ENCODE measurements at places on chromosomes 4 and X.
A peak's percentile ranks its signal among the peaks of the same experiment; 100 is the strongest.

DNA sequence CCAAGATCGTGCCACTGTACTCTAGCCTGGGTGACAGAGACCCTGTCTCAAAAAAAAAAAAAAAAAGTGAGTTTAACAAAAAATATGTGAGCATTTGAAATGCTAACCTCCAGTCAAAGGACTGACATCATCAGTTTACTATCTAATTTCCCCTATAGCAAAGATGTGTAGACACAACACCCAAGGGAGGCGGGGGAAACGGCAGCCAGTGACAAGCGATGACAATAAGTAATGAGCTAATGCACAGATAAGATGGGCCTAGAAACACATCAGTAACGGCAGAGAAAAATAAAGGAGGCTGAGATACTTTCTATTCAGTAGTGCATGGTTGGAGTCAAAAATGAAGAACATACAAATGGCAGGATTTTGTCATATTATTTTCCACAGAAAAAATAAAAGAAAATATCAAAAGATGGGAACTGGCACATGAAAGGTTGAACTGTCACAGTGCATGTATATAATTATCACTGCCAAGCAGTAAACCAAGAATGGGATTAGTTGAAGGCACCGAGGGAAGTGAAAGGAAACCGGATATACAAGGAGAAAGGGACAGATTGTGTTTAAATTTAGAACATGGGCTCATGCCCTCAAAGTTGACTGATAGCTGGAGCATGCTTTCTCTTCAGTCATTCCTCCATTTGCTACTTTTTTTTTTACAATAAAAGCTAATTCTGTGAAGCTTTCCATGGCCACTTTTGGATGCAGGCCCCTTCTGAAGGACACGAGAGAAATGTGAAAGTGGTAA lies 41.8 kb downstream of the IGFBP7 start:
- peak; percentile 26 for DNase-seq

DNA sequence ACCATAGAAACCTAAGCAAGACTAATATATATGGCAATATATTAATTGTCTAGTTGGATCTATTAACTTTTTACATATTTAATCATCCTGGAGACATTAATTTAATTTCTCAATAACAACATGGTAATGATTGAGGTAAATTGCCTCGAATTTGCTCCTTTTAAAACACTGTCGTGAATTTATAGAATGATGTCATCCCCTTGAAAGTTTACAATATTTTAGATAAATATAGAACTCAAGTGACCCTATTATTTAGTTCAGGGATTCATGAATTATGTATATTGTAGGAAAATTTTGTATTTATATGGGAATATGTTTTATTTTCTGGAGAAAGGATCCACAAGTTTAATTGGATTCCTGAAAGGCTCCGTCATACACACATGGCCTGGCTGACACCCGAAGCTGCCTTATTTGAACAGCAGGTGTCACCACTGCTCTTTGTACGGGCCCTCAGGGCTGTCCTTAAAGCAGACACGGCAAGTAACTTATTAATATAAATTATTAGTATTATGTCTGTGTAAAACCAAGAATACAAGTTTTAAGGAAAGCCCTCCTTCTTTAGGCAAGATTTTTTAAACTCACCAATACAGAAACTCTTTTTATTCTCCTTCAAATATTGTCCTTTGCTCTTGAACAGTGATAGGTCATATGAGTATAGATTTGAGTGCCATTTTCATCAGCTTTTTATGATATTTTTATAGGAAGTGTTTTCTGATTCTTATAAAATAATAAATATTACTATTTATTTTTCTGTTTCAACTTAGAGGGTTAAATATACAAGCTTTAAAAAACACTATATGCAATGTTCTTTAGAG lies 1.9 kb upstream of the PLRG1 start:
- peak; percentile 86 for DNase-seq

- peak; percentile 11 for DNase-seq
These were observed 7.7 kb upstream of the ARHGEF38 start for GRCh38 chr4:105544520-105545286.

DNA sequence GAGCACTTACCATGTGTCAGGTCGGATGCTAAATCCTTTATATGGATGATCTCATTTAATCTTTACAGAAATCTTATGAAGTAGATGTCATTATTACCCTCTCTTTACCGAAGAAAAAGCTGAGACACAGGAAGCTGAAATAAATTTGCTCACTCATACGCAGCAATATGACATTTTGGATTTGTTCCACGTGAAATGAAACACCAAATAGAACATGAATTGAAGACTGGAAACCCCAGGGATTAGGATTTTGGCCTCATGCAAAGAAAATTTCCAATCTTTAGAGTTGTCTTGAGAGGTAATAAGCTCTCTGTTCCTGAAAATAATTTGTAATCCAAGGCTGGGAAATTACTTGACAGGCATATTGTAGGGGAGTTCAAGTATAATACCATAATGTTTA lies 354.4 kb upstream of the CLNK start:
- DNase-seq: no peak

- DNase-seq: no peak
These were observed 2.0 kb downstream of the MID1IP1 start for GRCh38 chrX:38803243-38803587.

- no peak for DNase-seq
These were observed 15.9 kb downstream of the GPC4 start for GRCh38 chrX:133399411-133399810.

GRCh38 chr4:88477229-88477860 lies 20.4 kb downstream of the HERC5 start:
- DNase-seq: no peak

DNA sequence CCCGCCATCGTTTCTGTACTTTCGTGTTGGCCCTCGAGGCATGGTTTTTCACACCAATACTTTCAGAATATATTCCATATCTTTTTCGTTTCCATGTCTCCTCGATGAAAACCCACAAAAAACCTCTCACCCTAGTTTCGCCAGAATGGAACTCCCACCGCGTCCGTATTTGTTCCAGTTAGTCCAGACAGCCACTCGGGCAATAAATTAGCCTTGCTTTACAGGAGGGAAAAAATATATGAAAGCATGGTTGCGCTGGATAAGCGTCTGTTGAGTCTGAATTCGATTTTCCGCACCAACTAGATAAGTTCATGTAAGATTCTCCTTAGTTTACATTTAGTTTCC lies 550 bp upstream of the CHM start:
- no peak for DNase-seq

GRCh38 chrX:97845451-97845850 lies 961.7 kb downstream of the RPA4 start:
- no peak for DNase-seq

- DNase-seq: peak; percentile 64
These were observed 72.9 kb downstream of the CLNK start for GRCh38 chr4:10611673-10612072.

- DNase-seq: no peak
These were observed 13.8 kb downstream of the GRXCR1 start for GRCh38 chr4:42906341-42906740.

GRCh38 chrX:133598601-133599335 lies 183.5 kb upstream of the GPC4 start:
- DNase-seq: peak; percentile 21

- DNase-seq: peak; percentile 45
These were observed 875 bp downstream of the LAP3 start for GRCh38 chr4:17577665-17578481.

DNA sequence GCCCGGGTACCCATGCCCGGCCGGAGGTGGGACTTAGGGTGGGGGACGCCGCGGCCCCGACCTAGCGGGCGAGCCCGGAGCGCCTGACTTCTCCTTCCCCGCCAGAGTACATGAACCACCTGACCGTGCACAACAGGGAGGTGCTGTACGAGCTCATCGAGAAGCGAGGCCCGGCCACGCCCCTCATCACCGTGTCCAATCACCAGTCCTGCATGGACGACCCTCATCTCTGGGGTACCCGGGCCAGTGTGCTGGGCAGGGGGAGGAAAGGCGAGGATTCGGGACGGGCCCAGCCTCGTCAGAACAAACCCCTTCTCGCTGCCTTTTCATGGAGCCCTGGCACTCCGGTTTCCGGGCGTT lies 622 bp downstream of the TAFAZZIN start:
- no peak for DNase-seq

DNA sequence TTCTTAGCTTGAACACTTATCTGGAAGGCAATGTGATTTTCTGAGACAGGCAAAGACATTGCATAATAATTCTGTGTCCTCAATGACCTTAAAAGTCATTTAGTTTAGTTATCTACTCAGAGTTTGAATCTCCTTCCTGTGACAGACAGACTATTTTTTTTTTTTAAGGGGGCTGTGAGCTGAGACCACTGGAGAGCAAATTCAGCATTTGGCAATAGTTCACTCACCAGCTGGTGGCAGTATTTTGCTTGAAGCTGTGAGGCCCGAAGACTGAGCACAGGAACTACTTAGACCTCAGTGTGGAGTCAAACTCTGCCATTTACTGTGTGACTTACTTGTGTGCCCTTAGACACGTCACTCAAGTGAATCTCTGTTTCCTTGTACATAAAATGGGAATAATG lies 22.9 kb upstream of the CPE start:
- peak; percentile 42 for DNase-seq

DNA sequence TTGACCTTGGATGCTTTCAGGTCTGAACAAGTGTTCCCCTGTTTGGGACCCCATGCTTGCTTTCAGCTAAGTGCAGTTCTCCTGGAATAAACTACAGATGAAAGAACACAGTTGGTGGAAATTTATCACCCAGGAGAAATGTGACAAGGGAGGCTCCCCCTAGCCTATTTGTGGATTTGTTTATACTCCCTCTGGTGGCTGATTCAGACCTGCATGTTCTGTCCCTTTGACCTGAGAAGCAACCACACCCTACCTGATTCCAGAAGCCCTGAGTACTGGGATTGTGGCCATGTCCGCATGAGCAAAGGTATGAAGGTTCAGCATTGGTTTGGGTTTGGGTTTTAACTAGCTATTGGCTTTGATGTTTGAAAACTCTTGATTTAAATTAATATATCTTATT lies 440.9 kb downstream of the MID1IP1 start:
- peak; percentile 17 for DNase-seq

DNA sequence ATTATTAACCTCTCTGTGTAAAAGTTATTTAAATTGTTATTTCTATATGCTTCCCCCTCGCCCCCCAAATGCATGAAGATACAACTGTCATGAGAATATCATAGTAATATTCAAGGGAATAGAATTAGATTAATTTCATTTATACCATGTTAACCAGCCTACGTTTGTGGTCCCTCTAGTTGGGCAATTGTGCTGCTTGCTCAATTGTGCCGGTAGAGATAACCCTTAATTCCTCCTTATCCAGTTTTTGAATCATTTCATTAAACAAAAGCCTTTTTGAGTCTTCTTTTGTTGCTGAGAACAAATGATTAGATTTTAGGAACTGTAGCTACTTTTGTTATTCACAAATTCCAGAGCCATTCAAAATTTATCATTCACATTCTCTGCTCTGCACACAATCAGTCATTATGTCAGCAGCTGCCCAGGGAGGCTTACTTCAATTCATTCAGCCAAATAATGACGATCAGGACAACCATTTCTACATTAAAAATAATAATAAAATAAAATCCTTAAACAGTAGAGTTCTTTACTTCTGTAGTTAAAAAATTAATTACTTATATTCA lies 98.1 kb downstream of the ADGRL3 start:
- no peak for DNase-seq

DNA sequence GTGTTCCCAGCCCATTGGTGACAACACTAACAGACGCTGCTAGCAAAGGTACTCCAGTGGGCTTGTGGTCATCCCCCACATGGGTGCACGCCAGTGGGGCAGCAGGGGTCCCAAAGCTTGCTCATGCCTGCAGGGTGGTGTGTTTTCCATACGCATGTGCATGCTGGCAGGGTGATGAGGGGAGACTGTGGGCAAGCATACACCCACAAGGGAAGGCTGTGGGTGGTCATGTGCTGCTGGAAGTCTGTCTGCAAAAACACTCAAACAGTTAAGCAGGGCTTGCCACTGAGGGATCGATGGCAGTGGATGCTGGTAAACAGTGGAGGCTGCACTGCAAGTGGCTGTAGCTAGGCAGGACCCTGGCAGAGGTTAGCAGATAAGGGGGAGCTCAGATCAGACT lies 79.9 kb downstream of the FAAH2 start:
- no peak for DNase-seq

DNA sequence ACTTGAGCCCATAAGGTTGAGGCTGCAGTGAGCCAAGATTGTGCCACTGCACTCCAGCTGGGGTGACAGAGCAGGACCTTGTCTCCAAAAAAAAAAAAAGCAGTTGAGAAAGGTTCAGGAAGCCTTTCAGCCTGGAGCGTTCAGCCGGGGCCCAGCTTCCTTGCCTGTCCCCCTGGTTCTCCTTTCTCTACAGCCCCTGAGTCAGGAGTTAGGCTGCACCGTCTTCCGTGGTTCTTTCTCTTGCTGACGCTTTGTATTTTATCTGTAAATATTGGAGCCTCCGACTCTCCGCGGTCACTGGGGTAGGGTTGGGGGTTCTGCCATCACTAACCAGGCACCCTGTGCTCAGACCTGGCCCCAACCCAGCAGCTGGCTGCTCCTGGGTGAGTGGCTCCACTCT lies 13.8 kb upstream of the UVSSA start:
- DNase-seq: no peak

- no peak for DNase-seq
These were observed 178.6 kb downstream of the TRAM1L1 start for GRCh38 chr4:116906758-116907157.

DNA sequence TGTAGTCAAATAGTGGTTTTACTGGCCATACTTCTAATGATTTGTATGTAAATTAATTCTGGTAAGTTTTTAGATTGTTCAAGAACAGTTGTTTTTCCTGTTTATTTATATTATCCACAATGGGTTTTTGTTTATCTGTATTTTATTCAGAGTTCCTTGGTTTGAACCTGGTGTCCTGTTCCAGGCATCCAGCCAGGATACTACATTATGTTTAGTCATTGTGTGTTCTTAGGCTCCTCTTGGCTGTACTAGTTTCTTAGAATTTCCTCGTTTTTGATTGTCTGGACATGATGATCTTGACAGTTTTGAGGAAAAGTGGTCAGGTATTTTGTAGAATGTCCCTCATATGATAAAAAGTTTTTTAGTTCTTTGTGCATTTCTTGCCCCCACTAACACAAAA lies 7.8 kb downstream of the TIGD2 start:
- no peak for DNase-seq
